Small intestine (tissue), 16 donors: ENCODE measurements at places on chromosomes 7 and 10. TPM values are rescaled to one million over a fixed set of nuclear protein-coding genes. Genes with fewer than 3 reads are reported as not detected.

GRCh38 chr10:44009891-44010632, 361.4 kb upstream of the ZNF32 start:
- no peak for DNase-seq

- DNase-seq: no peak
Measured at GRCh38 chr7:42381161-42381560, 144.2 kb upstream of the GLI3 start.

GRCh38 chr7:73721377-73721817, 1.9 kb upstream of the STX1A start:
- no peak for DNase-seq

DNA sequence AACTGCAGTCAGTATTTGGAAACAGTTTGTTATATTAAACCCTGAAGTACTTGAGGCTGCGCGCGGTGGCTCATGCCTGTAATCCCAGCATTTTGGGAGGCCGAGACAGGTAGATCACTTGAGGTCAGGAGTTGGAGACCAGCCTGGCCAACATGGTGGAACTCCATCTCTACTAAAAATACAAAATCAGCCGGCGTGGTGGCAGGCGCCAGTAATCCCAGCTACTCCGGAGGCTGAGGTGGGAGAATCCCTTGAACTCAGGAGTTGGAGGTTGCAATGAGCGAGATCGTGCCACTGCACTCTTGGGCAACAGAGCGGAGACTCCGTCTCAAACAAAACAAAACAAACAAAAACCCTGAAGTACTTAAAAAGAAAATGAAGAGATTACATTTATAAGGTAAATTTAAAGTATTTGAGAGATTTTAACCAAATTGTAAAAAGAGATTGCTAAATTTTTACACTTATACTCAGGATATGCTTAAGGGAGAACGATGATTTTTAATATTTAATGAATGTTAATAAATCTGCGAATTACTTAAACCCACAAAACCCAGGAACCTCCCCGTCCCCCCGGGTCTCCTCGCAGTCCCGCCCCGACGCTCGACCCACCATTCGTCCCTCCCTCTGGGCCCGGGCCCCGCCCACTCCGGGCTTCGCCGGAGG, 425 bp upstream of the MTG1 start:
- DNase-seq: no peak

DNA sequence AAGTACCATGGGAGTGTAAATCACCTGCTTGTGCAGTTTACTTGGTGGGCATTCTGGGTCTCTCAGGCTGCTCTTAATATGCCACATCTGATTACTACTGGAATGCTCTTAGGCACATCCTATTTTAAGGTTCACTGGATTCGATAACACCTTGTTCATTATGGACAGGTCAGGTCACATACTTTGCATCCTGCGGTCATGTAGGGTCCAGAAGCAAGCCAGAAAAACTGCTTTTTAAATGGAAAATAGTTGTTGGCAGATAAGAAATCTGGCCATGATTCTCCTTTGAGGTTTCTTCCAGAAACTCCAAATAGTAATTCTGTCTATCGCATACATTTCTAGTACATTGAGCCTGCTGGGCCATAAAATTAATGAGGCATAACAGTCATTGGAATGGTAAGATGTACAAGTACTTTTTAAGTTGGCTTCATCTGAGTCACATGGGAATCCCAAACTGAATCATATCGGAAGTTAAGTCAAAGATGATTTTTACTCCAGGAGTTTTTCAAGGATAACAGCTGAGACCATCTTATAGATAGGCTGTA, 371.9 kb downstream of the LRRTM3 start:
- DNase-seq: no peak

DNA sequence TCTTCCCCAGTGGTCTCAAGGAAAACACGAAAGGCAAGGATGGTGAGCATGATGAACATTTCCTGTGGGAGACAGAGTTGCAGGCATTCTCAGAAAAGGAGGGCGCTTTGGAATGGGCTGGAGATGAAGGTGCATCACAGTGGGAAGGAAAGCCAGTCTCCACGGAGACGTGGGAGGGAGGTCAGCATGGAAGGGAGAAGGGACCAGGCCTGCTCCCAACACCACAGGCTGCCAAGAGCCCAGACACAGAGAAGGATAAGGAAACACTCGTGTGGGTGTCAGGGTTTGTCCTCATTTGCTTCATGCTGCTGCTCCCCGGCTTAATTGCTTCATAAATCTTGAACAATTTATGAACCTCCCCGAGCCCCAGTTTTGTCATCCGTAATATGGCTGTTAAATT, 231.5 kb upstream of the ZNF32 start:
- DNase-seq: no peak

DNA sequence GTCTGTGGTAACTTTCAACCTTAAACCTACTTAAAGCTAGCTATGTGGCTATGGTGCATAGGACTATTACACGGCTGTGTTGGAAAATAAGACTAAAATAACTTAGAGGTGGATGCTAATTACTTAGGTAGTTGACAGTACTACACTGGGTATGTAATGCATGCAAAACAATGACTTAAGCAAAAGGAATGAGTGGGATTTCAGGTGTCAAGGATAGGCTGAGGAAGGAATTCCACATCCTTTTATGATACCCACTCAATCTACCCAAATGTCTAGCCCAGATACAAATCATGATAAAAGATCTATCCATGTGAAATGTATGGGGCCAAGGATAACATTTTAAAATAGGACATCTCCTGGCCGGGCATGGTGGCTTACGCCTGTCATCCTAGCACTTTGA, 13.9 kb downstream of the CDNF start:
- DNase-seq: no peak

SPDYE9 gene
- not detected for polyA plus RNA-seq

TMEM236 gene
- polyA plus RNA-seq: 16.8 TPM

MEIG1 gene
- polyA plus RNA-seq: not detected
